Cerebellar nuclear complex (tissue), 1 donor: ENCODE measurements at places on chromosomes 1 and 21.

DNA sequence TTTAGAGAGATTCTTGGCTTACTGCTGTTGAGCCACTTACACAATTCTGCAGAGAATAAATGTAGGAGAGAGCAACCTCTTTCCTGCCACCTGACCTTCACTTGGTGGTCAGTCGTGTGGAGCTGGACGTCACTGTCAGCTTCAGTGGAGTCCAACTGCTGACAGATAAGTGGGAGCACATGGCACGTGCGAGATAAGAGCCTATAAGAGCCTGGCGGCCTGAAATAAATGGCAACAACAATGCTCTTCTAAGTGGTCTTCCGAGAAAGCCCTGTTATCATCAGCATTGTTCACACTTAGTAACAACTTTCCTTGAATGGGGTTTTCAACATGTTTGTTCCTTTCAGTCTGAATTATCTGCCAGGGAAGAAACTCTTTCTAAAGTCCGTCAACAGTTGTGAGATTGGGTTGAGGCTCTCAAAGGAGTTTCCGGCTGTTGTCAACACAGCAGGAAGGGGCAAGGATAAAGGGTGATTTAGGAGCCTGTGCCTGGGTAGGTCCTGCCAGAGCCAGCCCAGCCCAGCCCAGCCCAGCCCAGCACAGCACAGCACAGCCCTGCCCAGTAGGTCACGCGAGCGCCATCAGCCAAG lies 57.2 kb upstream of the RUNX1 start:
- no peak for DNase-seq

DNA sequence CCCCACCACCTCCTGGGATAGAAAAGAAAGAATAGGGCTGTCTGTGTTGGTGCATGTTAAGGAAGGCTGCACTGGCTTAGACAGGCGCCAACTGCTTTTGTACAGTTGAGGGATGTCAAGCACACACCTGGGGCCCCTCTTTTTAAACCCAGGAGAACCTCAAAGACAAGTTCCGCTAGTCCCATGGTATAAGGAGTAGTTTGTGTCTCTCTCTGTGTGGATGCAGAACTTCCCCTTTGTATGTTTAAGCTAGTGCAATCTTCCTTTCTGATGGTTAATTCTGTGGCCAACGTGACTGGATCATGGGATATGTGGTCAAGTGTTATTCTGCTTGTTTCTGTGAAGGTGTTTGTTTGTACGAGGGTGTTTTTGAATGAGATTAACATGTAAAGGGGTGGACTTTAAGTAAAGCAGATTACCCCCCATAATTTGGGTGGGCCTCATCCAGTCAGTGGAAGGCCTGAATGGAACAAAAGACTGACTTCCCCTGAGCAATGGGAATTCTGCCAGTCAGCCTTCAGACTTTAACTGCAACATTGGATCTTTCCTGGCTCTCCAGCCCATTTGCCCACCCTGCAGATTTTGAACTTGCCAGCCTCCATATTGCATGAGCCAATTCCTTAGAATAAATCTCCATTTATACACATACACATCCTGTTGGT lies 9.5 kb upstream of the DUSP10 start:
- no peak for DNase-seq

- DNase-seq: no peak
Measured at GRCh38 chr1:31101147-31101502, 35.6 kb upstream of the PUM1 start.

GRCh38 chr1:55053265-55053954 lies 14.1 kb downstream of the PCSK9 start:
- DNase-seq: no peak

DNA sequence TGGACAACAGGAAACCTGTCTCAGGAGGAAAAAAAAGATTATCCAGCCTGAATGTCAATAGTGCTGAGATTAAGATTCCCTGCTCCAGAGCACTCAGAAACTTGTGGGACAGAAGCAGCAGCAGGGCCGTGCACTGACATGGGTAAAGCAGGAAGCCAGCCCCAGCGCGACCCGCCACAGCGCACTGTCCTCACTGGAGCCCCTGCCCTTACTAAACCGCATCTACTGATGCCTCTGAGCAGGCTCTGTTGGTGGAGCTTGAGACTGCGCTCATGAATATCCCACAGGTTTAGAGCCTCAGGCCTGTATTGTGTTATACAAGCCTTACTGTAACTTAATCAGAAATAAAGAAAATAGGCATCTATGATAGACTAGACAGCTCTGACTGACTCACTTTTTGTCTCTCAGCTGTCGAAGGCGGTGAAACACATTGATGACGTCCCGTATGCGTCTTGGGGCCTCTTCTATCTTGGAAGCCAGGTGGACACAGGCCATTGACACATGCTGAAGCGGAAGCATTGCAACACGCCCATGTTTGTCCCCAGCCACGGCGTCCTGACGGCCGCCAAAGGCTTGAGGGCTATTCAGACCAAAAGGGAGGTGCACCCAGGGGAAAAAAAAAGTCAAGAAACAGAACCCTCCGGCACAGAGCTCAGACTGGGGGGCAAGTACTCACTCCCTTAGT lies 1.2 kb downstream of the CCNL2 start:
- DNase-seq: no peak

- DNase-seq: no peak
Measured at GRCh38 chr1:218164930-218165700, 120.0 kb upstream of the RRP15 start.

DNA sequence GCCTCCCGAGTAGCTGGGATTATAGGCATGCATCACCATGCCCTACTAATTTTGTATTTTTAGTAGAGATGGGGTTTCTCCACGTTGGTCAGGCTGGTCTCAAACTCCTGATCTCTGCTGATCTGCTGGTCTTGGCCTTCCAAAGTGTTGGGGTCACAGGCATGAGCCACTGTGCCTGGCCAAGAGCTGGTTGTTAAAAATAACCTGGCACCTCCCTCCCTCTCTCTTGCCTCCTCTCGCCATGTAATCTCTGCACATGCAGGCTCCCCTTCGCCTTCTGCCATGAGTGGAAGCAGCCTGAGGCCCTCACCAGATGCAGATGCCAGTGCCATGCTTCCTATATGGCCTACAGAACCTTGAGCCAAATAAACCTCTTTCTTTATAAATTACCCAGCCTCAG lies 74.7 kb upstream of the TLR5 start:
- DNase-seq: no peak

GRCh38 chr1:200474633-200475032 lies 64.8 kb upstream of the ZNF281 start:
- no peak for DNase-seq

DNA sequence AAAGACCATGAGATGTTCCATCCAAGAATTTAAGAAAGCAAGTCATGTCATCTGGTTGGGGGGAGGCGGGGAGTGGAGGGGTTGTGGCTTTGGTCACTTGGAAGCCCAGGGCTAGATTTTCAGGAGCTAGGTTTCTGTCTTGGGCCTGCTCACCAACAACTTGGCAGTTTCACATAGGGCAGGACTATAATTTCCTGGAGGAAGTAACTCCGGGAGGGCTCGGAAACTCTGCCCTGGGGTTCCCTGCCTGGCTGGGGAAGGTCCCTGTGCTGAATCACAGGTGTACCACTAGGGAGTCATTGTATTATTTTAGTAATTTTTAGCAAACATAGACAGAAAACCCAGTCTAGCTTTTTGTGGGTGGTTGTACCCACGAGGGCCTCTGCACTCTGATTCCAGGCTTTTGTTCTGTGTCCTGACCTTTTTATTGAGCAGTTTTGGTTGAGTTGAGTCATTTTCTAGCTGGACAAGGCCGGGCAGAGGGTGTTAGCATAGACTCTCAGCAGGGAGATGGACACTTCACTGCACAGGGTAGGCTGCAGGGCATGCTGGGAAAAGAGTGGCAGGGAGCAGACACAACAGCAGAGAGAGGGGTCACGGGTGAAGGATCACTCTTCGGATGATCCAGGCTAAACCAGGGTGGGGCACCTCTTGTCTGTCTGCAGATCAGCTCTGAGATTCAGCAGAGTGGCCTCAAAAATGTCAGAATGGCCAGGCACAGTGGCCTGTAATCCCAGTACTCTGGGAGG lies 144.7 kb downstream of the GRIK3 start:
- no peak for DNase-seq

DNA sequence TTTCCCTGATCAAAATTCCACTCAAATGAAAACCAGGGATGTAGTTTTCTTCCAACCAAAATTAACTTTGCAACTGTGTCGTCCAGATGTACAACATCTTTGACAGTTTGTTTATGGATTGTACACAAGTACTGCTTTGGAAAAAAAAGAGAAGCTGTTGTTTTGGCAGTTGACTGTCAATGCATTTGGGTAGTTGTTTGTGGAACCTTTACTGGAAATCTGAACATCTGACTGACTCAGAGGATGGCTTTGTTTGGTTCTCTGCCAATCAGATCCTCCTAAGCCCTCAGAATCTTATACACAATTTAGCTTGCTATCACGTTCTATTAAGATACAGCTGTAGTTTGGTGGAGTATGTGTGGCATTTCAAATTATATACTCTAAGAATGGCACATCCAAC lies 195.0 kb downstream of the KCNK2 start:
- DNase-seq: no peak

DNA sequence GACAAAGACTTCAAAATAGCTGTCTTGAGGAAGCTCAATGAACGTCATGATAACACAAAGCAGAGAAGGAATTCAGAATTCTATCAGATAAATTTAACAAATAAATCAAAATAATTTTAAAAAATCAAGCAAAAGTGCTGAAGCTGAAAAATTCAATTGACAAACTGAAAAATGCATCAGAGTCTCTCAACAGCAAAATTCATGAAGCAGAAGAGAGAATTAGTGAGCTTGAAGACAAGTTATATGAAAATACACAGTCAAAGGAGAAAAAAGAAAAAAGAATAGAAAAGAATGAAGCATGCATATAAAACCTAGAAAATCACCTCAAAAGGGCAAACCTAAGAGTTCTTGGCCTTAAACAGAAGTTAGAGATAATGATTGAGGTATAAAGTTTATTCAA lies 21.0 kb upstream of the UHMK1 start:
- DNase-seq: no peak

GRCh38 chr1:200262326-200262965 lies 147.4 kb downstream of the ZNF281 start:
- no peak for DNase-seq

DNA sequence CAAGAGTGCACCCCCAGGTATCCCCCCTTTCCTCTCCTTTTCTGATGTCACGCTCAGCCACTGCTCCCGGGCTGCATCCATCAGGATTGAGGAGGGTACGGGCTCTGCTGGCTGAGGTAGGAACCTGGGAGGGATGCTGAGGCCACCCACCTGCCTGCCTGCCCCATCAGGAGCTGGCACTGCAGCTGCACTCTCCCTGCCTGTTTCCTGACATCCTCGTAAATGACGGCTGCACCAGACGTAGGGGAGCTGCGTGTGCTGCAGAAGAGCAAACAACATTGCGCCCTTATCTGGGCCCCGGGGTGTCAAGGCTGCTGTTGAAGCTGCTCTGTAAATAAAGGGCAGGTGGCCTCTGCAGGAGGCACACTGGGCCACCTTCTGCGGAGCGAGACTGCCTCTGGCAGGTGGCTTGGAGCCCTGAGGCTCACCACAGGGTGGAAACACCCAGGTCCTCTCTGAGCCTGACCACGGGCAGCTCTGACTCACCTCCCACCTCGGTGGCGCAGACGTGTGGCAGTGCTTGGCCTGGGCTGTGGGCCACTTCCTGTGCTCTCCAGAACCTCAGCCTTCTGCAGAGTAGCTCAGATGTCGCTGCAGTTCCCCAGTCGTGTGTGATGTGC lies 30.9 kb downstream of the SNAP47 start:
- DNase-seq: no peak

GRCh38 chr1:199018471-199019135 lies 379.8 kb downstream of the PTPRC start:
- DNase-seq: no peak

- no peak for DNase-seq
Measured at GRCh38 chr1:2564815-2565374, 8.7 kb downstream of the TNFRSF14 start.

DNA sequence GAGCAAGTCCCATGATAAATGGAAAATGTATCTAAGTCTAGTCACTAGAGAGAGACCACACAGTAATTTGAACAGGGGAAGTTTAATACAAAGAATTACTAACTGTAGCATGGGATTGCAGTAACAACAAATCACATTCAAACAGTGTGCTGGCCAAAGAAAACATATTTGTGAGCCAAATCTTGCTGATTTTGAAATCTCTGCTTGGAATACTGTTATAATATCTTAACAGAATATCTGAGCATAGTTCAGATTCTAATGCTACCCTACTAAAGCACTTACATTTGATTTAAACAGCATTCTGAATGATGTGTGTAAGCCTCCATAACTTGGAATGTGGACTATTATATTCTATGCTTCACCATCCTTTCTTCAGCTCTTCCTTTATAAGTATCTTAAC lies 270.0 kb upstream of the BRINP3 start:
- DNase-seq: no peak

- DNase-seq: no peak
Measured at GRCh38 chr21:29195981-29196669, 65.7 kb downstream of the MAP3K7CL start.

DNA sequence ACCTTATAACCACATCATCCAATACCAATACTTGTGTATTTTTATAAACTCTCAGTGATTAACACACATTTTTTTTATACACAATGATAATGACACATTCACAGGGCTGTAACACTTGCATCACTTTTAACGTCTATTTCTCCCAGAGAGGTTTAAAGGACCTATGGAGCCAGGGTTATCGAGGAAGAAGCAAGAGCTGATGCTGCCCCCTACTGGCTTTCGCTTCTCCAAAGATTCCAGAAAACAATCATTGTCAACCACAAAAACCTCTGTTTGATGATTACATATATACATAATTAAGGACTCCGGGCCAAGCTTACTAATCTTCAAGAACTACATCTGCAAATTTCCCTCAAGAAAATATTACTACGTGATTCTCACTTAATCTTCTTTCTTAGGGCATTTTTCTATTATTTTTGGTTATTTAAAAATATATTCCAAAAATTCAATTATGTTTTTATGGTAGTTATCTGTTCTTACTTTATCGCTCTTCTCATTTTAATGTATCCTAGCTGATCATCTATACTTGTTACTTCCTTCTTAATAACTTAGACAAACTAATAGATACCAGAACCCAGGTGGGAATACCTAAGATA lies 214.5 kb downstream of the VAV3 start:
- DNase-seq: no peak

DNA sequence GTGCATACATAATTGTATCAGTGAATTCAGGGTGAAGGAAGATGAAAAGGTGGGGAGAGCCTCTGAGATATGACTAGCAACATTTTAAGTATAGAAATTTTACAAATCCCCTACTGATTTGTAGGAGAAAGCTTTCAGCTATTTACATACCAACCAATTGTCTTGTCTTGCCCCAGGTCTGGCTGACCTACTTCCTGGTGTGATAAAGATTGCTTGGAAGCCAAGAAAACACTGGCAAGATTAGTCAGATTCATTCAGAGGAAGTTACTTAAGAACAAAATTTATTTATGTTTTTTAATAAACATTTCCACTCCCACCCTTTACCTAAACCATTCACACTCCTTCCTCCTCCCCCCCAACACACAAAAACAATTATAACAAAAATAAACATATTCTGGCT lies 17.5 kb downstream of the PTGS2 start:
- DNase-seq: no peak

GRCh38 chr1:246450611-246451251 lies 56.3 kb downstream of the SMYD3 start:
- no peak for DNase-seq

- no peak for DNase-seq
Measured at GRCh38 chr21:37365517-37366481, 774 bp upstream of the DYRK1A start.

- no peak for DNase-seq
Measured at GRCh38 chr1:55348356-55348755, 133.2 kb upstream of the USP24 start.
